ENCODE measurements at places on chromosomes 5 and 9. TPM values are rescaled to one million over a fixed set of nuclear protein-coding genes. Genes with fewer than 3 reads are reported as not detected.

The SEMA4D gene
- 192 TPM for total RNA-seq

The CCDC192 gene
- not detected for total RNA-seq

The PDE6A gene
- total RNA-seq: not detected

- no peak for DNase-seq
- peak within 1 kb of the TSS; percentile 15 for H3K4me3 ChIP-seq
- peaks cover 20% of the 10 kb centered on the region for H3K27me3 ChIP-seq
- peaks cover 9% of the 10 kb centered on the region for H3K36me3 ChIP-seq
- peaks cover 3% of the 10 kb centered on the region for H3K4me1 ChIP-seq
Observed at GRCh38 chr5:150189728-150190502, at the start of gene SLC6A7. Gene SLC6A7 (plus strand): TSS chr5:150190062. CDS start chr5:150190328, 266 bp downstream.

DNA sequence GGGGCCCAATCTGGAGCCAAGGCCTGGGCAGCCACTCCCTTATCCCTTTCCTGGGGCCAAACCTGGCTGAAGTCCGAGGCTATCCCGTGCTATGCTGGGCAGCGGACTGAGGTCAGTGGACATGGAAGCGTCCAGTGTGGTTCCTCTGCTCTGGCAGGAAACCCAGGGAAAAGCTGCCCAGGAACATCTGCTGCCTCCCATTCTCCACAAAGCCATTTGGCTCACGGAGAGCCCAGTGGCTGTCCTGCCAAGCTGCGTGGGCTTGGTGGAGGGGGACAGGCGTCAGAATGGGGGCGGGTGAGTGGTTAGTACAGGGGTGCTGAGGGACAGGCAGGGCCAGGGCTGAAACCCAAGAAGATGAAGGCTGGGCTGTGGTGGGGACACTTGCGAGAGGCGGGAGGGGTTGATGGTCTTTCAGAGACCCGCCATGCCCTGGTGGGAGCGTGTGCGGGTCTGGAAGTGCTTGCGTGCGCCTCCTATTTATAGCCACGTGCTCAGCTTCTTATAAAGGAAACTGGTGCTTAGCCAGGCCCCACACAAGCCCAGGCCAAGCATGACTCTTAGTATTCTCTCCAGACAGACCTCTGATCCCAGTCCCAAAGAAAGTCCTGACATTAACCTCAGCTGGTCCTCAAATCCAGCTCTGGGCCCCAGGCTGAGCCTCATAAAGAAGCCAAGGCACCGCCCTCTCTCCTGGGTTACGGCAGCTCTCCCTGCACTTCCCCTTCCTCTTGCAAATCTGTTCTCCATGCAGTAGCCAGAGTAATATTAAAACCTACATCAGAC, 9.4 kb upstream of the SLC6A7 start:
- H3K27ac ChIP-seq: no peak overlapping the region
- H3K4me1 ChIP-seq: peaks cover 2% of the 10 kb centered on the region
- DNase-seq: no peak
- H3K4me3 ChIP-seq: no peak overlapping the region
- no peaks in the 10 kb centered on the region for H3K36me3 ChIP-seq

DNA sequence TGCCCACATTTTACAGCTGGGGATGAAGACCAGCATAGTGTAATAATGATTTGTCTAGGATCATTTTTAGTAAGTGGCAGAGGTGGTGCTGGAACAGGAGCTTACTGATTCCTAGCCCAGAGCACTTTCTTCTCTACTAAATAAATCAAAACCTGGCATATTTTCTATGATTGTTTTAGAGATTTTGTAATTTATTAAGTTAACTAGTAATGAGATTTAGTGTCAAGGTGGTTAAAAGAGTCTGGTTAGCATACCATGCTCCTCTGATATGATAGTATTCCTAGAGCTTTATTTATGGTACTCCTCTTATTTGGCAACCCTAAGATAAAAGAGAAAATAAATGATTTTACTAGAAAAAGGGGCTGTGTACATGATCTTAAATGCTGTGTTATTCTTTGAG, 604.0 kb downstream of the ISL1 start:
- H3K27ac ChIP-seq: peak overlapping the region; percentile 86
- H3K27me3 ChIP-seq: peaks cover 2% of the 10 kb centered on the region
- H3K36me3 ChIP-seq: no peaks in the 10 kb centered on the region
- H3K4me3 ChIP-seq: no peak overlapping the region
- peaks cover 21% of the 10 kb centered on the region for H3K4me1 ChIP-seq

- H3K27ac ChIP-seq: peak overlapping the region; percentile 83
- peaks cover 4% of the 10 kb centered on the region for H3K36me3 ChIP-seq
- H3K4me3 ChIP-seq: peak overlapping the region; percentile 56
- no peak for DNase-seq
- peaks cover 28% of the 10 kb centered on the region for H3K4me1 ChIP-seq
Observed at GRCh38 chr5:32027717-32028458, 146.2 kb downstream of the GOLPH3 start.

GRCh38 chr9:22863736-22864135, 417.1 kb downstream of the DMRTA1 start:
- peaks cover 2% of the 10 kb centered on the region for H3K27me3 ChIP-seq
- H3K36me3 ChIP-seq: no peaks in the 10 kb centered on the region
- no peak overlapping the region for H3K4me3 ChIP-seq
- no peaks in the 10 kb centered on the region for H3K4me1 ChIP-seq
- no peak overlapping the region for H3K27ac ChIP-seq

The MGAT4B gene
- 140 TPM for total RNA-seq

GRCh38 chr9:79707589-79707988, 135.8 kb downstream of the TLE4 start:
- peaks cover 6% of the 10 kb centered on the region for H3K36me3 ChIP-seq
- no peak overlapping the region for H3K4me3 ChIP-seq
- peaks cover 2% of the 10 kb centered on the region for H3K27me3 ChIP-seq
- H3K4me1 ChIP-seq: no peaks in the 10 kb centered on the region

DNA sequence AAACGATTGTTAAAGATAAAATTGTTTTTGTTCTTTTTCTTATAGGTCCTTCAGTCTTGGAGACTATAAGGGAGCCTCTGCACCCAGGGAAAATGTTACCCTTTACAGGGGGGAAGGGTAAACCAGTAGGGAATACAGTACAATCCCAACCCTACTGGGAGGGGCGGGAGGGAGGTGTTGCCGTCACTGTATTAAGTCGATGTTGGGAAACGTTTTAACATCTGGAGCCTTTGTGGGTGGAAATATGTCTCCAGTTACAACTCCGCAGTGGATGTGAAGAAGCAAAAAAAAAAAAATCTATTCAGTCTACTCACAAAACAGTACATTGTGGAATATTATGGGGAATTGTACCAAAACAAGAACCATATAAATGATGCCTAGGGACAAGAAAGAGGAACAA, 47.2 kb upstream of the FCHO2 start:
- H3K36me3 ChIP-seq: no peaks in the 10 kb centered on the region

The GOLM1 gene
- total RNA-seq: 95.2 TPM

DNA sequence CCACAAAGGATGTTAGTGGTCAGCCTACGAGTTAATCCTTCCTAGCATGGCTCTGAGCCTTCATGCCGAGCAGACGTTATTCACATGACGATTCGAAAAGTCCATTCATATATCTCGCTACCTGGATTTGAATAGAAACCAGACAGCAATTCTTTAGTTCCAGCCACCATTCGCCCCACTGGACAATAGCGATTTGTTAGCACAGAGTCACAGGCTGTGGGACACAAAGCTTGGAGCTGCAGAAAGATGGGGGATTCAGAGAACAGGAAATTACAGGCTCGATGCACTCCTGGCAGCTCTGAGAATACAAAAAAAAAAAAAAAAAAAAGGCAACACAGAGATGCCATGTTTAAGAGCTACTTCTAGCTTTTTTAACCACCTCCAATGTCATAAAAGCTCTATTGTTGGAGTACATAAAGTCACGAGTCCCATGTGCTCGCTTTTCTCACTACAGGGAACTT, 110.7 kb downstream of the NR6A1 start:
- peaks cover 30% of the 10 kb centered on the region for H3K4me1 ChIP-seq
- peak overlapping the region; percentile 85 for H3K4me3 ChIP-seq
- H3K27me3 ChIP-seq: peaks cover 1% of the 10 kb centered on the region
- DNase-seq: no peak
- H3K27ac ChIP-seq: peak overlapping the region; percentile 85
- H3K36me3 ChIP-seq: no peaks in the 10 kb centered on the region

- DNase-seq: no peak
- H3K4me1 ChIP-seq: peaks cover 31% of the 10 kb centered on the region
- H3K27ac ChIP-seq: no peak overlapping the region
- no peaks in the 10 kb centered on the region for H3K36me3 ChIP-seq
- H3K27me3 ChIP-seq: no peaks in the 10 kb centered on the region
- no peak overlapping the region for H3K4me3 ChIP-seq
Observed at GRCh38 chr9:131982671-131983239, 96.9 kb downstream of the MED27 start.

DNA sequence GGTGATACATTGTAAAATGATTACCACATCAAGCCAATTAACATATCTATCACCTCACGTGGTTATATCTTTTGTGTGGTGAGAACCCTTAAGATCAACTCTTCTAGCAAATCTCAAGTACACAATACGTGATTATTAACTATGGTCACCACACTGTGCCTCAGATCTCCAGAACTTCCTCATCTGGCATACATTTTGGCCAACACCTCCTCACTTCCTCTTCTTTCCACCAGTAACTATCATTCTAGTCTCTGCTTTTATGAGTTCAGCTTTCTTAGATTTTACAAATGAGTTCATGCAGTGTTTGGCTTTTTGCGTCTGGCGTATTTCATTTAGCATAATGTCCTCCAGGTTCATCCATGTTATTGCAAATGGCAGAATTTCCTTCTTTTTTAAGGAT, 35.8 kb downstream of the PRKACG start:
- no peak overlapping the region for H3K27ac ChIP-seq
- no peak for DNase-seq
- no peaks in the 10 kb centered on the region for H3K27me3 ChIP-seq
- no peak overlapping the region for H3K4me3 ChIP-seq

The PCDHGA7 gene
- total RNA-seq: 4.2 TPM

The AK1 gene
- 121 TPM for total RNA-seq

GRCh38 chr5:68139611-68140441, 75.7 kb upstream of the PIK3R1 start:
- no peaks in the 10 kb centered on the region for H3K36me3 ChIP-seq
- no peak overlapping the region for H3K4me3 ChIP-seq
- H3K4me1 ChIP-seq: peaks cover 6% of the 10 kb centered on the region
- H3K27me3 ChIP-seq: peaks cover 2% of the 10 kb centered on the region

All from glutamatergic neuron (in vitro differentiated cells).